ENCODE measurements at places on chromosomes 6 and 20.

GRCh38 chr20:63696628-63697356 is at the start of gene TNFRSF6B:
Gene TNFRSF6B, plus strand, starts transcription at chr20:63696652. Its CDS starts 116 bp downstream, at chr20:63696768.
- DNase-seq = peak; percentile 55

GRCh38 chr6:72382602-72383529 is 239.0 kb upstream of the KCNQ5 start:
- DNase-seq = no peak

- no peak for DNase-seq
Observed at GRCh38 chr20:44003609-44004008, 89.0 kb downstream of the TOX2 start.

- no peak for DNase-seq
Observed at GRCh38 chr6:17280138-17280537, 1.0 kb upstream of the RBM24 start.

- no peak for DNase-seq
Observed at GRCh38 chr20:48604426-48604825, 223.4 kb downstream of the PREX1 start.

- no peak for DNase-seq
Observed at GRCh38 chr20:57210054-57210910, 56.2 kb downstream of the BMP7 start.

GRCh38 chr6:75603106-75603420 is 1.4 kb downstream of the SENP6 start:
- no peak for DNase-seq

- DNase-seq = no peak
Observed at GRCh38 chr6:130076512-130076911, 58.1 kb downstream of the L3MBTL3 start.

- DNase-seq = no peak
Observed at GRCh38 chr6:25186919-25187318, 92.3 kb upstream of the CARMIL1 start.

DNA sequence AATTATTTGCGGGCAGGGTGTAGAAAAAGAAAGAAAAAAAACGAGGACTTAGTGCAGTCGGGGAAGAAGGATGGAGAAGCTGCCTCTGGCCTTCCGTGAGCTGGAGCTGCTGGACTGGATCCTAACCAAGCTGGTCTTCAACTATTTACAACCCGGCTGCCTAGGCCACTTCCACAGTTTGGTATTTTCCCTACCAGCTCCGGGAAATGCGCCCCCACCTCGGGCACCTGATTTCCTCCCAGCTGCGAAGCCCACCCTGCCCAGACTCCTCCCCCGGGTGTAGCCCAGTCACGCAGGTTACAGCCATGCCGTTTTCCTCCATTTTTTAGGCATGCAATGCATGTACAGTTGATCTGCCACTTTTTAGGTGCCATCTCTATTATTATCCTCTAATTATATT is 21.2 kb downstream of the THEMIS start:
- DNase-seq = peak; percentile 69

DNA sequence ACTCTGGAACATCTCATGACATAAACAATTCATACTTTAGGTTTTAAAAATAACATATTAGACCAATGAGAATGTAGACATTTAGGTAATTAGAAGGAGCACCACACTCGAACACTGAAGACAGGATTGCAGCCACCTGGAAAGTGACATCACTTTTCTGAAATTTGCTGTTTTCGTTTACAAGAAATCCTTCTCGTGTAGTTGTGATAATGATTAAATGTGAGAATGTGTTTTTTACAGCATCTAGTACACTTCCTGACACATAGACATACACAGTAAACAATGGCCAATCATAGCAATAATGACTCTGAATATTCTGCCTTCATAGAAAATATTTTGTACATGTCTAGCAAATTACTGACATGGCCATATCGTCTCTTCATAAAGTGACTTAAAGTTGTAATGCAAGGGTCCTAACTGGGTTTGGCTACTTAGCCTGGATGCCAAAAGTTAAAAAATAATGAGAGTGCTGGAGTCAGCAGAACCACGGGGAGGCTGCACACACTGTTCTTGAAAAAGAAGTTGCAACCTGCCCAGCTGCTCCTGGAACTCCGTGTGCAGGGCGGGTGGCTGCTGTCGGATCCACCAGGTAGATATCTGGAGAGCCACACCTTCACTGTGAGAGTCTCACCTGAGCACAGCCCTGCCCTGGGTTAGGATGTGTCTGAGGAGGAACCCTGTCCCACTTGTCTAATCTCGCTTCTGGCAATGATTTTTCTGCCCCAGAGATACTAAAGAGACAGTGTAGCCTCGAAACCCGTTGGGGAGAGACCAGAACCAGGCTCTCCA is 212.9 kb downstream of the QKI start:
- DNase-seq = no peak

DNA sequence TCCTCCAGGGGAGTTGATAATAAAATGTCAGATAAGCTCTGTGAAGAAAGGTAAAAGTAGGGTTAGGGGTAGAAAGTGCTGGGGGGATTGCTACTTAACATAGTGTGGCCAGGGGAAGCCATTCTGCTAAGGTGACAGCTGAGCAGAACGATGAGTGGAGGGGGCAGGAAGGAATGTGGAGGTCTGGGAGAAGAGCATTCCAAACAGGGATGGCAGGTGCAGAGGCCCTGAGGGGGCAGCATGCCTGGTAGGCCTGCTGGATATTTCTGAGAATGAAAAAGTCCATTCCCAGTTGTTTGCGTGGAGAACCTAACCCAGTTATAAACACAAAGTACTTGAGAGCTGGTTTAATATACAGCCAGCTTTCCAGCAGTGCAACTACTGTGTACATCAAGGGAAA is 9.3 kb downstream of the GFRA4 start:
- DNase-seq = no peak
